Myocyte (in vitro differentiated cells): ENCODE measurements at places on chromosomes 2 and 18. TPM values are rescaled to one million over a fixed set of nuclear protein-coding genes. Genes with fewer than 3 reads are reported as not detected.
A peak's percentile ranks its signal among the peaks of the same experiment; 100 is the strongest.

DNA sequence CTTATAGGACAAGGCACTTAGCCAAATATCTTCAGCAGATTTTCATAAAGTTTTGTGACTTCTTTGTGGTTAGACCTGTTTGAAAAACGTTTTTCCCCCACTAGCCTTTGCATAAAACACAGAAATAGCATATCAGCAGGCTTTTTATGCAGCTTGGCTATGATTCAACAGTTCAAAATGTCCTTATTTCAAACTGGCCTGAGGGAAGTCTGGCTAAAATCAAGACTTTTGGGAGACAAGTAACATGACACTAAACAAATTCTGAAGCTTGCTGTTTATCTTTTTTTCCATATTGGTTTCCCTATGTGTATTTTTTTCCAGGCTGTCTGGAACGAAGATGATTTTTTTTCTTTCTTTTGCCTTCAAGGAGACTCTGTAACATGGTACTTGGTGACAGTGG is 95.1 kb upstream of the L3MBTL4 start:
- no peak for DNase-seq

Gene POTEJ
- not detected in 2 replicates for total RNA-seq

Gene CKAP2L
- total RNA-seq = 0.05 and 2.0 TPM in 2 replicates

Gene ACMSD
- total RNA-seq = not detected in 2 replicates

Gene ALLC
- total RNA-seq = not detected in 2 replicates

Gene CDH19
- not detected in 2 replicates for total RNA-seq

DNA sequence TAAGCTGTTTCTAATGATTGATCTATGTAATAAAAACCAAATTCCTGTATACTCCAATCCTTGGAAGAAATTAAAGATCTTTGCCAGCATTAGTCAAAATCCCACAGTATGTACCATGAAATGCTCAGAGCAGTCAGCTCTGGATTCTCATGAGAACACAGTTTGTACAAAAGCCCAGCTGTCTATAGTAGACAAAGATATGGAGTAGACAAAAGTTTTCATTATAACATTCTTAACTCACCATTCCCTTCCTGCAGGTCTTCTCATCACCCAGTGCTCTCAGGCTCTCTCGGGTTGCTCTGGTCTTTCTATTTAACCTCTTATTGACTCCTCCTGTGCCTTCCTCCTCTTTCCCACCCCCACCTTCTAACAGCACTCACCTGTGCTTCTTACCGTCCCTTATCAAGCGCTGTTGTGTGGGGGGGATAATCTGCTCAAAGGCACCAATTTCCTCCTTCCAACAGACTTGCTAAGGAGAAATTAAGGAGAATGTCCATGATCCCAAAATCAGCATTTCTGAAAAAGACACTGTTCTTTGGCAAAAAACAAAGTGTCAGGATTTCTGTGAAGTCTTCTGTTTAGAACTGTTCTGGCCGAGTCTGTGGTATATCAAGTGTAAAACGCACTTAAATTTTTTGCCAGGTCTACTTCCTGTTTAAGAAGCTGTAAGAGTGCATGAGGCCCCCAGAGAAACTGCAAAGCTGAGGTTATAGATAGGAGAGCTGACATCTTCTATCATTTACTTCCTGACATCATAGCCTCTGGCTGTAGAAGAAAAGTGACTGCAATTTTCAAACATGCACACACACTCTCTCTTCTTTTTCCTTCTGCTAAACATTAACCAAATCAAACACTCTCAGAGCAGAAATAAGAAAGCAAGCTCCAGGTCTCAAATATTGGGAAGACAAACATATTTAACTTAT is 144.1 kb downstream of the EVA1A start:
- DNase-seq = no peak

GRCh38 chr2:54371460-54372065 is 84.6 kb upstream of the SPTBN1 start:
- DNase-seq = peak; percentile 99

DNA sequence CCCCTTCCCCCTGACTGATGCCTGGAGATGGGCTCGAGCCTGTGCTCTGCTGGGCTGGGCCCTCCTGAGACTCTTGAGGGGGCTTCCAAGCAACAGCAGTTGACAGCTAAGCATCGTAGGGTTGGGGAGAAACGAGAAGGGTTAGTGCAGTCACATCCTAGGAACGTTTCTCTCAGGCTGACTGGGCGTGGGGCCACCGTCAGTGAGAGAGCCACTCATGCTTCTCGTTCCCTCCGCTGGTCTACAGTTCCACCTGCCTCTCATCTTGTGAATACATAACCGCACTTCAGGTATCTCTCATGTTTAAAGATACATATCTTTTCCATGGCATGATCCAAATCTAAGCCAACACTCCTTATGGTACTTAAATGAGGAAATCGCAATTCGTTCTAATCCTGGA is 66.4 kb downstream of the TRAPPC12 start:
- no peak for DNase-seq

Gene TRIM54
- 74.0 and 105 TPM in 2 replicates for total RNA-seq

GRCh38 chr2:218022131-218022850 is 19.5 kb upstream of the TNS1 start:
- DNase-seq = no peak

- no peak for DNase-seq
Observed at GRCh38 chr2:239380831-239381708, 19.8 kb downstream of the HDAC4 start.

GRCh38 chr2:170455617-170456426 is 259.3 kb upstream of the SP5 start:
- no peak for DNase-seq

Gene ATP8B1
- 3.9 and 7.2 TPM in 2 replicates for total RNA-seq

Gene AQP12B
- total RNA-seq = not detected in 2 replicates

Gene HOXD9
- total RNA-seq = 0.16 and 0.29 TPM in 2 replicates

DNA sequence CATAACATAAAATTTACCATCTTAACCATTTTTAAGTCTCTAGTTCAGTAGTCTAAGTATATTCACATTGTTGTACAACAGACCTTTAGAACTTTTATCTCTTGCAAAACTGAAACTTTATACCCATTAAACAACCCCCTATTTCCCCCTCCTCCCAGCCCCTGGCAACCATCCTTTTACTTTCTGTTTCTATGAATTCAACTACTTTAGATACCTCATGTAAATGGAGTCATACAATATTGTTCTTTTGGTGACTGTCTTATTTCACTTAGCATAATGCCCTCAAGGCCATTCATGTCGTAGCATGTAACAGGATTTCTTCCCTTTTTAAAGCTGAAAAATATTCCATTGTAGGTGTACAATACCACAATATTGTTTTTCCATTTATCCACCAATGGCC is 129.8 kb downstream of the PDE11A start:
- no peak for DNase-seq

GRCh38 chr2:212626371-212626918 is 87.8 kb upstream of the ERBB4 start:
- no peak for DNase-seq

GRCh38 chr2:66852953-66853352 is 418.0 kb downstream of the MEIS1 start:
- no peak for DNase-seq

Gene LBX2
- 0.68 and 1.5 TPM in 2 replicates for total RNA-seq

- DNase-seq = no peak
Observed at GRCh38 chr2:35997488-35997887, 358.1 kb upstream of the CRIM1 start.

DNA sequence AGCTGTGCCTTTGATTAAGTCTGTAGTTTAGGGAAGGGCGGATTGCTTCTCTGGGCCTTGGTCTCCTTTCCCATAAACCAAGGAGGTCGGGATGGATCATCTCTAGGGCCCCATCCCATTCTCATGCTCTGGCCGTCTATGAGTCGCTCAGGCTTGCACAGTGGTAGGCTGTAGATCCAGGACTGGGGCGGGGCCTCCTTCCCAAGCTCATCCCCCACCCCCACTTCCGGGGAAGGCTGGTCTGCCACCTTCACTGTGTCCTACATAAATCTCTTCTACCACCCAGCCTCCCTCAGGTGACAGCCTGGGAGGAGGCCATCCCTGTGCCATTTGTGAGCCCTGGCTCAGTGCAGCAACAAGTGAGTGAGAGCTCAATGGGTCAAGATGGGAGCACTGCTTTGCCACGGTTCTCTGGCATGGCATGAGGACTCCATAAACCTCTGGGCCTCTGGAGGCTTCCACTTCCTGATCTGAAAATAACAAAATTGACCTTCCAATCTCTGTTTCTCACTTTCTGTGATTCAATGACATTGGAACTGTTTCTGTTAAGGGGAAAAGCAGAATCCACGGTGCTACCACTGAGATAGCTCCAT is 68.5 kb downstream of the SUMO1 start:
- DNase-seq = no peak

DNA sequence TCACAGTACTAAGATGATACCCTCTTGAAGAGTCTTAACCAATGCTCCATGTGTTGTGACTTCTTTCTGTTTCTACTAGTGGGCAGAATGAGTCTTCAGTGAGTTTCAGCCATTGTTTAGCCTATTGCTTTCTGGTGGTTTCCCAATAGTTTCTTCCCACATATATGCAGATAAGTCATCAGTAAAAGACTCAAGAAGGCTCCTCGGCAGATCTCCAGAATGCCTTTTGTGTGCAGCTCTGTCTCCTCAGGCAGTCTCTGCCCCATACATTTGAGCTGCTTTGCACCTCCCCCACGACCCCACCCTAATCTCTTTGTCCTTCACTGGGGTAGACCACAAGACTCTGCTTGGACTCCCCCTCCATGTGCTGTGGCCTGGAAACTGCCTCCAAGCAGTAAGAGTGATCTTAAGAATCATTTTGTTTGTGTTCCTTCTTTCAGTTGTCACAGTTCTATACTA is 71.6 kb upstream of the CHRNA1 start:
- peak; percentile 68 for DNase-seq

DNA sequence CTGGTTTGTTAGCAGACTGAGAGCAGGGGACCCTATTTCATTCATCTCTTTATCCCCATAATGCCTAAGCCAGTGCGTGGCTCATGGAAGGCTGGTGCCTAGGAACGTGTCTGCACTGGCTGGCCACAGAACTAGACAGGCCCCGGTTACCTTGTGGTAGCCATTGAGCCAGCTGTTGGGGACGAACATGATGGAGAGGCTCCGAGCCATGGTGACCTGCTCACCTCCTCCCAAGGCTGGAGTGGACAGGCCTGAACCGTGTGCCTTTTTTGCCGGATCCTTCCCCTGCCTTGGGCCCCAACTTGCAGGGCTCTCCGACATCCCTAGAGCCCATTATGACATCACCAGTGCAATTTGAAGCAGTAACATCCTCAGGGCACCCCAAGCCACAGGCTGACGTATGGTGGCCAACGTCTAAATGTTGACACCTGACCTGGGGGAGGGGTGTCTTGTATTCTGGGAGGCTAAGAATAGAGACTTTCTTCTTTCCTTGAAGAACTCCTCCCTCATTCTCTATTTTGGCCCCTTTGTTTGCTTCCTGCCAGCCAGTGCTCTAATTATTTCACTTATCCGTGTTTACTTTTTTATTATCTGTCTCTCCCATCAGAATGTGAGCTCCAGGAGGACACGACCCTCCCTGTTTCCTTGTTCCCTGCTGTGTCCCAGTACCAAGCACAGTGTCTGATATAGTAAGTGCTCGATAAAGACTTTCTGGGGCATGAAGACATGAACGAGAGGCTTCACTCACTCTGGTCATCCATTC is 12.2 kb upstream of the DNPEP start:
- DNase-seq = peak; percentile 47

Gene ARHGAP28
- 14.7 and 17.8 TPM in 2 replicates for total RNA-seq

GRCh38 chr2:239077260-239077659 is 229.4 kb downstream of the TWIST2 start:
- DNase-seq = no peak

GRCh38 chr2:44207102-44207501 is 38.4 kb downstream of the PPM1B start:
- DNase-seq = no peak
